ENCODE measurements at places on chromosomes 3 and 15.

DNA sequence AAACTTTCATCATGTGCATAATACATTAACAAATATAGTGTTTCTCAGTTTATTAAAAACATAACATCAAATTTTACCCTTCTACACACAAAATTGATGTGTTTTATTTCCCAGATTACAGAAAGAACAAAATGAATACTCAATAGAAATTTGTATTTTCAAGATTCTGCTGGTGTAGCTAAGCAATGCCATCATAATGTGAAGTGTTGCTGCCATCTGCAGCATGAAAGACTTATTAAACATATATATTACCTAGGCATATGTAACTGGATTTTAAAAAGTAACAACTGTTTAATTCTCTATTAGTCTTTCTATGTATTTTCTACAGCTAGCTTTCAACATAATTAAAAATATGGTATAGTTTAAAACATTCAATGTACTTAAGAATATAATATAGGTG is 27.5 kb downstream of the PLSCR5 start:
- DNase-seq: no peak

DNA sequence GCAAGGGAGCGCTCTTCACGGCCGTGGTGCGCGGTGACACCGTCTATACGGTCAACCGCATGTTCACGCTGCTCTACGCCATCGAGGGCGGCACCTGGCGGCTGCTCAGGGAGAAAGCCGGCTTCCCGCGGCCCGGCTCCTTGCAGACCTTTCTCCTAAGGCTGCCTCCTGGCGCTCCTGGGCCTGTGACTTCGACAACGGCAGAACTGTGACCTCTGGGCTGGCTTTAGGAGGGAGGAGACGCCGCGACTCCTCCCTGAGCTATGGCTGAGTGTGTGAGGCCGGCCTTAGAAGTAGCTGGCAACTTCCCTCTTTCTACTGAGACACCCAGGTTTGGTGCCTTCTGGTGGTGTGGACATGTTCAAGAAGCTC is 1.4 kb downstream of the KBTBD13 start:
- no peak for DNase-seq

GRCh38 chr3:66856533-66856932 is 141.6 kb upstream of the KBTBD8 start:
- no peak for DNase-seq

DNA sequence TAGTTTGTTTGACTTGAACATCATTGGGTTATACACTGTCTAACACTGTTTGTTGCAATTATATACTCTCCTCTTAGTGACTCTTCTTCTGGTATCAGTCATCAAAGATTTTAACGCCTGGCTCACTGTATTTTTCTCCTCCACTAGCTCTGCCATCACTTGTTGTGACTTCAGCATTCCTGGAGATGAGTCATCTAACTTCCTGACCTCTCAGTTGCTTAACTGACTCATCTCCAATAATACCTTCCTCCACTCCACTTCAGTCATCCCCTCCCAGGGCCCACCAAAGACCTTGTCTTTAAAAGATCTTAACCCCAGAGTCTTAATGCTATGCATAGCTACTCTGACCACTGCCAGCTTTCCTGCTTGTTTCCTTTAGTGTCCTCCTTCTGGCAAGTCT is 28.6 kb upstream of the CLSTN2 start:
- no peak for DNase-seq

DNA sequence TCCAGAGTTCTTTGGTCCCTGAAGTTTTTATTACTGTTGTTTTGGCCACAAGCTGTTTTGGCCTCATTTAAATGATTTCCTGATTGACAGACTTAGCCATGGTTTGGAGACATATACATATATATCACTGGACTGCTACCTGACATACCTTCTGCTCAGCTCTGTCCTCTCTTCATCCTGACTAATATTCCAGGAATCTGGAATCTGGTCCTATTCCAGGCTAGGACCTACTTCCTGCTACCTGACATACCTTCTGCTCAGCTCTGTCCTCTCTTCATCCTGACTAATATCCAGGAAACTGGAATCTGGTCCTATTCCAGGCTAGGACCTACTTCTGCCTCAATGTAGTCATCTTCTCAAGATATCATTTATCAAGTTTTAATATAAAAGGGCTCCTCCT is 724.4 kb upstream of the ROBO1 start:
- no peak for DNase-seq

DNA sequence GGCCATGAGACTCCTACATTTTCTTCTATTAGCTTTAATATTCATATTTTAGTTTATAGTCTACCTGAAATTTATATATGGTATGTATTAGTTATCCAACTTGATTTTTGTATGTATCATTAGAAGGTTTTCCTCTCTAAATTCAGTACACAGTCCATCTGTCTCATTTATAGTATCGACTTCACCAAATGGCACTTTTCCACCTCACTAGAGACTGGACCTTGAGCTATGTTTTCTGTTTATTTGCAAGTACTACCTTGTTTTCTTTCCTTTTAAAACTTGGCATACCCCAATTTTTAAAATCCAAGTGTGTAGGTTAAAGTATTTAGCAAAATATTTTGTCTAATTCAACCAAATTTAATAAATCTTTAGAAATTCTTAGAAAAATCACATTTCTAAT is 1137.5 kb downstream of the NSUN3 start:
- no peak for DNase-seq

- DNase-seq: no peak
These were observed 34.1 kb downstream of the PTPN23 start for GRCh38 chr3:47414666-47415587.

- DNase-seq: peak; percentile 21
These were observed 84.8 kb downstream of the PPCDC start for GRCh38 chr15:75107908-75108838.

DNA sequence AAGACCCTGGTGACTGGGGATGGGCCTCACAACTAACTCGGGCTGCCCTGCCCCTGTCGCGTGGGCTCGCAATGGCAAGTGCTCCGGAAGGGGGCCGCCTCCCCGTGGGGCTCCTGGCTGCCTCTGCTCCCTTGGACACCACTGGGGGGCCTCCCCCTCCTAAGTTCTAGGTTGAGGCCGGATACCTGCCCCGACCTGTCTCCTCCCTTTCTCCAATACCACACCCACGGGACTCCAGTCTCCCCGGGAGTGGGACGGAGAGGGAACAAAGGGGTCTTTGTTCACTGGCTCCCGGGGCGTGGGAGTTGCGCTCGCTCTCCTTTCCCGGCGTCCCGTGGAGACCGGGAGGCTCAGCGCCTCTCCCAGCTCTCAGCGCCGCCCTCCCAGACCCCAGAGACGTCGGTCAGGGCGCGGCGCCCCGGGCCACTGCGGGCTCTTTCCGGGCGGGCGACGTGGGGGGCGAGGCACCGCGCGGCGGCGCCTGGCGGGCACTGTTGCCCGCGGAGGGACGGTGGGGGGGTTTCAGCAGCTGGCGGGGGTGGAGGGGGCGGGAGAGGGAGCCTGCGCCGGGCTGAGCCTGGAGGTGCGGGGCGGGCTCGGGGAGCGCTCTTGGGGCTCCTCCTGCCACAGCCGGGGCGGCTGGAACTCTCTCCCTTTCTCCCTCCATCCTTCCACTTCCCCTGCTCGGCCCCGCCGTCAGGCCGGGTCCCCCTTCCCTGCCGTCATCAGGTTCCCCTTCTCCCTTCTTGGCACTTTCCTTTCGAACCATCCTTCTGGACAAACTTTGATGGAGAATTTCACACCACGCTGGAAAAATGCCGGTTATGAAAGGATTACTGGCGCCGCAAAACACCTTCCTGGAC is at the start of gene KCNH8:
KCNH8 (plus strand) TSS at position 606 of the 863 bp plus-strand sequence; CDS start at position 816, 210 bp downstream.
- no peak for DNase-seq

GRCh38 chr3:187845826-187846225 is 100.6 kb upstream of the BCL6 start:
- DNase-seq: no peak

DNA sequence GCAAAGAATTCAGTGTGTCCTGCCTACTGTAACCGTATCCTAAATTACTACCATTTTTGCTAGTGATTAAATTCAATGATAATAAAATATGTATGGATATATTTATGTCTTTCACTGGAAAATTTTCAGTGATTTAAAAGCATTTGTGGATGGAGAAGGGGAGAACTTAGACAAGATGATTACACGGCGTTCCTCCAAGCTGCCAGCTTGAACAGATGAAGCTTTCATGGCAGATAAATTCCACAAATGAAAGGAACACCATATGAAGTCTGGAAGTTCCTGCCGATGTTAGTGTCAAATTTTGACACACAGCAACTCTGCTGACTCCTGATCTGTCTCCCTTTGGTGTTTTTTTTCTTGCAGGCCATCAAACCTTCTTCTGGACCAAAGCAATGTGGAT is 364.7 kb downstream of the EPHA3 start:
- no peak for DNase-seq

DNA sequence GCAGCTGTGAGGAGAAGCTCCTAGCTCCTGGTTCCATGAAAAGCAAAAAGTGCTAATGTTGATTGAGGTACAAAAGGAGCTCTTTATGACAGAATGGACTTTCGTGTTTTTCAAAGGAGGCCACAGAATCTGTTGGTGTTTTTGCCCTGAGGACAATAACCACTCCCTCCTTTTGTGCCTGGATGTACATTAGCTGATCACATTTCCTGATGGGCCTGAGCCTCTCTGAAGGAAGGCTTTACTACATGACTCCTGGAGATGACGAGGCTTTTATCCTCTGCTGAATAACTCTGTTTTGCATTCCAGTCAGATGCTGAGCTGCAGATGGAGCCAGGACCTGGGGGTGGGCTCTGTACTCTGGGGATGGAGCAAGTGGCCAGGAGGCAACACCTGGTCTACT is 301.9 kb downstream of the CACNA2D3 start:
- no peak for DNase-seq

DNA sequence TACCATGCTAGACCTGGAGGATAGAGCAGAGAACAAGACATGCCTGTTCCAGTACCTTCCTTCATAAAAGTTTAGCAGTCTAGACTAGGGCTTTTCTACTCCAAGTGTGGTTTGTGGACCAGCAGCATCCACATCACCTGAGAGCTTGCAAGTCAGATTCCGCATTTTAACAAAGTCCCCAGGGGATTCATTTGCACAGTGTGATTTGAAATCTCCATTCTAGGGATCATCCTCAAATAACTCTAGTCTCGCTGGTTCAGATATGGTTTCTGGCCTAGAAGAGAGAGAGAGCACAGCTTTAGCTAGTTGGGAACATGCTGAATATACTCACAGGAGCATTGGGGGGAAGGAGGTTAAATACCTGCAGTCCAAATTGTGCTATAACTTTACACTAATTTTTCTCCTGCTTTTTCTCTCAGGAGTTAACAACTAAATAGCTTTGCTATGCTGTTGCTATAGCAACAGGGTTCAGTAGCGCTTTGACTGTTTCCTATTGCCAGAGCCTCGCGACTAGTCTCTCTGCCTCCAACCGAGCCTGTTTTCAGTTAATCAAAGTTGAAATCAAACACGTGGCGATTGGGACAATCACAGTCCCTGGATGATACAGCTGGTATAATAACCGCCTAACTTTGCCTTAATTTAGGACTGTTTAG is 64.0 kb upstream of the RASGRF1 start:
- DNase-seq: no peak

GRCh38 chr3:72347819-72348319 is 500.4 kb downstream of the SHQ1 start:
- peak; percentile 22 for DNase-seq

DNA sequence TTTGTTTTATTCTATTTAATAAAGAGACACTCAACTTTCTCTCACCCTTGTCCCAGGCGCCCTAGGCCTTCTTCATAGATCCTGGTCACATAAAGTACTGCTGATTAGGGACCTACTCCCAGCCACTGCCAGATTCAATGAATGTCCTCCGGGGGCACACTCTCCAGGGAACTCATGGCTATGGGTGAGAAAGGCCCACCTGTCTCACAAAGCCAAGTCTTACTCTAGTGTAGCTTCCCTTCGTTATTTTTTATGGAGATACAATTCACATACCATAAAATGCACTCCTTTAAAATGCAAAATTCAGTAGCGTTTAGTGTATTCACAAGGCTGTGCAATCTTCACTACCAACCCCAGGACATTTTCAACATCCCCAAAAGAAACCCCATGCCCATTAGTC is 87.8 kb downstream of the ADCY5 start:
- DNase-seq: no peak

GRCh38 chr3:188188911-188189310 is 35.0 kb downstream of the LPP start:
- DNase-seq: no peak
